ENCODE measurements at places on chromosomes 7 and 10. TPM values are rescaled to one million over a fixed set of nuclear protein-coding genes. Genes with fewer than 3 reads are reported as not detected.

The MNX1 gene
- total RNA-seq, result not detected

The LRRD1 gene
- not detected for total RNA-seq

GRCh38 chr7:91185771-91186170 lies 78.5 kb upstream of the FZD1 start:
- no peaks in the 10 kb centered on the region for H3K27me3 ChIP-seq
- H3K4me3 ChIP-seq, result no peak overlapping the region
- DNase-seq, result no peak
- no peaks in the 10 kb centered on the region for H3K36me3 ChIP-seq

DNA sequence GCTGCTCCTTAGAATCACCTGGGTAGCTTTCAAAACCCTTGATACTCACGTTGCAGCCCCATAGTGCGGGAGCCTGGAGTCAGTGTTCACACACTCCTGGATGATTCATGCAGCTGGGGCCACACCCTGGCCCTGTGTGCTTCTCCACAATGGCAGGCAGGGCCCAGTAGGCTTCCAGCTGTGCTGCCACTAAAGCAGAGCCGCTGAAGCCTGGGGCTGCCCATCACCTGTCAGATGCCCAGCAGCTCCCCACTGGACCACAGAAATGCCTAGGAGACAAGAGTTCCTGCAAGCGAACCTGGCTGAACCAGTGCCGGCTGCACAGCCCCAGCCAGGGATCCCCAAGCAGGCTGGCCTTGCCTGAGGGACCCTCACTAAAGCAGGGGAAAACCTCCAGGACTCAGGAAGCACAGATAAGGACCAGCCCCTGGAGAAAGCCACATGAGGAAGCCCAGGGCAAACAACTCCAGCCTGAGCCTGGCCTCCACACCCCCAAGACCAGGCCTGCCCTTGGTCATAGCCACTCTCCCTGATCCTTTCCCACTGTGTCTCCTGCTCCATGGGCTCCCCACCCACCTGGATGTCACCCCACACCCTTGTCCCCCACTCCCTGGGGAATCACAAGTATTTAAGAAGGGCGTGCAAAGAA lies 111.9 kb downstream of the GRID1 start:
- no peak for DNase-seq
- H3K36me3 ChIP-seq, result no peaks in the 10 kb centered on the region
- no peaks in the 10 kb centered on the region for H3K27me3 ChIP-seq
- H3K4me3 ChIP-seq, result no peak overlapping the region

DNA sequence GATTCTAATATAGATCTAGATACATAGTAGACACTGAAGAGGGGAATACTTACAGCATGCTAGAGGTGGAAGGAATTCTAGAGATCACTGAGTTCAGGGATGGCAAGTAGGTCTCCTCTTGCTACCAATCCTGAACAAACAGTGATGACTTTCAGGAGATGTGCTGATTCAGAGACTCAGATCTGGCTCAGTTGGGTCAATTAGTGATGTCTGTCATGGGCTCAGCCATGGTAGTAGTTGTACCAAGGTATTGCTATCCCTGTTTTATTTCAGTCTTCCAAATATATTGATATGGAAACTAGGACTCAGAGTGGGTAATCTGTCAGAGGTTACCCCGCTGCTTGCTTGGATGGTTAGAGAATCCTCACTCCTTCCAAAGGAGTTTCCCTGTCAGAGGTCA lies 38.5 kb downstream of the UNC5B start:
- H3K4me1 ChIP-seq, result peaks cover 12% of the 10 kb centered on the region
- no peak overlapping the region for H3K27ac ChIP-seq
- H3K27me3 ChIP-seq, result no peaks in the 10 kb centered on the region
- H3K36me3 ChIP-seq, result no peaks in the 10 kb centered on the region
- H3K4me3 ChIP-seq, result no peak overlapping the region
- DNase-seq, result no peak

DNA sequence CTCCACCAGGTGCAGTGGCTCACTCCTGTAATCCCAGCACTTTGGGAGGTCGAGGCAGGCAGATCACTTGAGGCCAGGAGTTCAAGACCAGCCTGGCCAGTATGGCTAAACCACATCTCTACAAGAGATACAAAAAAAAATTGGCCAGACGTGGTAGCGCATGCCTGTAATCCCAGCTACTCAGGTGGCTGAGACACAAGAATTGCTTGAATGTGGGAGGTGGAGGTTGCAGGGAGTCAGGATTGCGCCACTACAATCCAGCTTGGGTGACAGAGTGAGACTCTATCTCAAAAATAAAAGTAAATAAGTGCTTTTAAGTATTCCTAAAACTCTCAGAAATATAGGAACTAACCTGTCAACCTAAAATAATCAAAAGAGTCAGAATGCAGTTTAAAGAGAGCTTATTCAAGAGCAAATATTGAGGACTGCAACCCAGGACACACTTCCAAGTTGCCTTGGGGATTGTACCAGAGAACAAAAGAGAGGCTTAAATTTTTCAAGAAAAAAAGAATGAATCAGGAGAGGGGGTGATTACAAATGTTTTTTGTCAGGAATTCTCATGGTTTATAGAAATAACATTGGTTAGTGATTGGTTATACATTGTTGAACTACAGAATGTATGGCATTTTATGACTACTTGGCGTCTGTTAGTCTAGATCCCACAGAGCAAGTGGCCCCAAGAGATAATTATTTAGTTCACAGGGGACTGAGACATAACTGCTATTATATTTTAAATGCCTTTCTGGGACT lies 33.2 kb upstream of the PPP1R9A start:
- H3K36me3 ChIP-seq, result no peaks in the 10 kb centered on the region
- no peaks in the 10 kb centered on the region for H3K4me1 ChIP-seq
- no peaks in the 10 kb centered on the region for H3K27me3 ChIP-seq
- no peak overlapping the region for H3K4me3 ChIP-seq
- no peak overlapping the region for H3K27ac ChIP-seq

GRCh38 chr10:110444004-110444337 lies 53.7 kb upstream of the DUSP5 start:
- DNase-seq, result no peak
- H3K4me3 ChIP-seq, result no peak overlapping the region
- H3K27me3 ChIP-seq, result no peaks in the 10 kb centered on the region
- H3K27ac ChIP-seq, result no peak overlapping the region
- no peaks in the 10 kb centered on the region for H3K4me1 ChIP-seq
- no peaks in the 10 kb centered on the region for H3K36me3 ChIP-seq

DNA sequence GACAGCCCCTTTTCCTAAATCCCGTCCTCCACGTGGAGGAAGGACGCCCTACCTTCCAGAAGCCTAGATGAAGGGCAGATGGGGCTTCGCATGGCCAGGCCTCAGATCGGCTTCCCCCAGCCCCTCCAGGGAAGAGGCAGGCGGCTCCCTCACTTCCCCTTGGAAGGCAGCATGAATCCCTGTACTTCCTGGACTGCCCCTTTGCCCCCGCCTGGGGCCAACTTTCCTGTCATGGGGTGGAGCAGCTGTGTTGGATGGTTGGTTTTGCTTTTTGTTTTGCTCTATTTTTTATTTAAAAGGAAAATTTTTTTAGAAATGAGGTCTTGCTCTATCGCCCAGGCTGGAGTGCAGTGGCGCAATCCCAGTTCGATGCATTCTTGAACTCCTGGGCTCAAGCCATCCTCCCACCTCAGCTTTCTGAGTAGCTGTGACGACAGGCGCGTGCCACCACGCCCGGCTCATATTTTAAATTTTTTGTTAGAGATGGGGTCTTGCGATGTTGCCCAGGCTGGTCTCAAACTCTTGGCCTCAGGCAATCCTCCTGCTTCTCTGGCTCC lies 27.2 kb downstream of the GTF2IRD1 start:
- DNase-seq, result peak; percentile 80
- H3K36me3 ChIP-seq, result no peaks in the 10 kb centered on the region
- peaks cover 44% of the 10 kb centered on the region for H3K4me1 ChIP-seq

DNA sequence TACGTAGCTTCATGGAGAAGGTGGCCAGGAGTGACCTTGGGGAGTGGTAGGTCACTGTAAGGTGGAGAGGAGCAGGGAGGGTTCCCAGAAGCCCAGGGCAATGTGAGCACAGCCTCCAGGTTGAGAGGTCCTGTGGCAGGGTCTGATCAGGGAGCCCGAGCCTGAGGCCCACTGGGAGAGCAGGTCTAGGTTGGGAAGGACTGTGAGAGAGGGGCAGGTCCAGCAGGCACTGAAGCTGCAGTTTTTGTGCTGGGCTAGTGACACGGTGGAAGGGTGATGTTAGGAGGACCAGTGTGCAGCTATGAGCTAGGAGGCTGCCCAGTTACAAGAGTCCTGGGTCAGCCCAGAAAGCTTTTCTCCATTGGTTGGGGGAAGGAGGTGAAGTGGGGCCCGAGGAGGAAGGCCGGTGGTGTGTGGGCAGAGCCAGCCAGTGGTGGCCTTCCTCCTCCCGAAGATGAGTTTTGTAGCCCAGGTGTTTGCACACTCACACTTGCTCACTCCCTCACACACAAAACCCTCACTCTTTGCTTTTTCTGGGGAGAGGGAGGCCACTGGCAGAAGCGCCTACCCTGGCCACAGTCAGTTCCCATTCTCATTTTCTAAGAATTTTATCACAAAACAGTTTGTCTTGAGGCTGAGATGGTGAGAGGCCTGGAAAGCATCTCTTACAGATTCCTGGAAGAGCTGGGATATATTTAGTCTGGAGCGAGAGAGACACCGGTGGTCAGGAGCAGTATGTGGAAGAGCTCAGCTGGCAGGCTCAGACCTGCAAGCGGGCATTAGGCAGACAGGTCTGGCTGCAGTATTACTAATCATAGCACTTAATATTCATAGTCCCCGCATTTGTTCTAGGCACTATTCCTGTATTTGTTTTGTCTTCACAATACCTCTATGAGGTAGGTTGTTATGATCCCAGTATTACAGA lies 57.1 kb downstream of the ZNF467 start:
- peaks cover 9% of the 10 kb centered on the region for H3K36me3 ChIP-seq
- H3K4me3 ChIP-seq, result peak overlapping the region; percentile 69
- H3K27ac ChIP-seq, result peak overlapping the region; percentile 83
- no peak for DNase-seq

GRCh38 chr10:109427411-109427810 lies 495.9 kb downstream of the XPNPEP1 start:
- no peaks in the 10 kb centered on the region for H3K27me3 ChIP-seq
- H3K4me3 ChIP-seq, result no peak overlapping the region
- no peak for DNase-seq
- H3K27ac ChIP-seq, result no peak overlapping the region

DNA sequence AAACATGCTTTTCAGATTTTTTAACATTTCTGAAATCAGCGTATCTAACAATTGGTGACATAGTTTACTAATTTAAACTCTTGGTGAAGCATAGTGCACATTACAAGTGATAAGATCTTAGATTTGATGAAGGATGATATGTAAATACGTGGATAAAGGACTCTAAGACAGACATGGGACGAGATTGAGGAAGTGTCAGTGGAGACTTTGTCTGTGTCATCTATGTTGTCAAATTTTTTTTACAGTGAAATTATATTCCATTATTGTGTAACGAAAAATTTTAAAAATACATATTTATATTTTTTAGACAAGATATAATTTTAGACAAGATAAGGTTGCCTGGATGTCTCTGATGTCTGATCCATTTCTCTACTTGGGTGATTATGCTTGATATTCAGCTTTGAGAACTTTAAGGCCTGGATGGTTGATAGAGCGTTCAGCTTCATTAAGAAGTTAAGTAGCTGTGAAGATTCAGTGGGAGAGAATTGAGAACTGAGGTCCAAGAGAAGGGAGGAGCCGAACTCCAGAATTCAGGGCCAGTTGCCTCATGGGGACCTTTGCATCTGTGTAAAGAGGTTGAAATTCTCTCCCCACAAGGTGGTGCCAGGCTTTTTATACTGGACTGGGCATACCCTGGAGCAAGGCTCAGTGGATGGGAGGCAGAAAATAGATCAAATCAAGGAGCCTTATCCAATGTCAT lies 62.7 kb downstream of the KAT6B start:
- H3K4me1 ChIP-seq, result no peaks in the 10 kb centered on the region
- H3K4me3 ChIP-seq, result no peak overlapping the region
- H3K27ac ChIP-seq, result no peak overlapping the region
- H3K27me3 ChIP-seq, result no peaks in the 10 kb centered on the region
- H3K36me3 ChIP-seq, result no peaks in the 10 kb centered on the region

DNA sequence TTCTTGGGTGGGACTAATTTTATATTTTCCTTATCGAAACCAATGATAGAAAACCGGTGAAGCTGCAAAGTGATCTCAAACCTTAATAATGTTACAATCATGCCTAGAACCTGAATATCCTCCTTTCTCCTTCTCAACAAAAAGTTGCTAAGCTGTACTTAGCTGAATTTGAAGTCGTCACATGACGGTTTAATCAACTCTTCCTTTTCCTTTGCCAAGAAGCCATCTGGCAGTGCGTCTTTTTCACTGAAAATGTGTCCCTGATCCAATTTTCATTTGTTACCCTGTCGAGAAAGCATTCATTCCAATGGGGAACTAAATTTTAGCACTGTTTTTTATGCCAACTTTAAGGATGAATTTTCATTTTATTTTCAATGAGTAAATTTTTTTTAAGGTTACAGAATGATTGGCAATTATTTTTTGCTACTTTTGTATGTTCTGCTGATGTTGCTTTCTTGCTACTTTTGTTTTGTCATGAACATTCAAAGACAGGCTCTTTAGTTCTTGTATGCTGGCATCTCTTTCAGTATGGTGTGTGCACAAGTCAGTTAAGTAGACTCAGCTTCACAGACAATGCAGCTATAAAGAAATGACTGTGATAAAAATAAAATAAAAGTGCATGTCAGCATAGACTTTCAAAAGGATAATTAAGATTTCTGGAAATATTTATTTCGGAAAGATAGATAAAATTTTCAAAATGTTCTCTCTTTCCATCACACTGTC lies 980.0 kb downstream of the DNAJB9 start:
- H3K4me1 ChIP-seq, result no peaks in the 10 kb centered on the region
- H3K36me3 ChIP-seq, result no peaks in the 10 kb centered on the region
- H3K27me3 ChIP-seq, result no peaks in the 10 kb centered on the region
- DNase-seq, result no peak
- H3K27ac ChIP-seq, result no peak overlapping the region

GRCh38 chr7:129955993-129956543 lies 3.3 kb upstream of the UBE2H start:
- H3K36me3 ChIP-seq, result no peaks in the 10 kb centered on the region
- DNase-seq, result no peak
- no peak overlapping the region for H3K27ac ChIP-seq
- H3K4me3 ChIP-seq, result no peak overlapping the region
- H3K4me1 ChIP-seq, result no peaks in the 10 kb centered on the region

DNA sequence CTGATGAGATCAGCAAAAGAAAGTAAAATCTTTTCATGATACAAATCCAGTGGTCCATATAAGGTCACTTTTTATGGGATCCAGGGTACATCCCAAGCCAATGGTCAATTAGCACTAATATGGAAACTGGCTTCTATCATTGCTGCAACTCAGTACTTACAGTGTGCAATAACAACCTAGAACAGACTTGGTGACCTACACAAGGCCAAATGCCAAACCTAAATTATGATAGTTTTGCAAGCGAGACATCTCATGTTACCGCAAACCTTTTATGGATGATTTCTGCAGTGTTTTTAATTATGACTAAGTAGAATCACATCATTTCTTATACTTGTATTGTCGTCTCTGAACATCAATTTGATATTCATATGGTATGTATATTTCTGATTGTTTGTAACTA lies 583.5 kb upstream of the SEMA3D start:
- H3K4me3 ChIP-seq, result no peak overlapping the region
- no peaks in the 10 kb centered on the region for H3K4me1 ChIP-seq
- H3K36me3 ChIP-seq, result no peaks in the 10 kb centered on the region
- no peak for DNase-seq
- no peak overlapping the region for H3K27ac ChIP-seq

GRCh38 chr10:75450644-75451640 lies 19.5 kb downstream of the LRMDA start:
- no peak overlapping the region for H3K27ac ChIP-seq
- peaks cover 10% of the 10 kb centered on the region for H3K4me1 ChIP-seq
- peak overlapping the region; percentile 68 for H3K4me3 ChIP-seq
- no peaks in the 10 kb centered on the region for H3K36me3 ChIP-seq
- no peaks in the 10 kb centered on the region for H3K27me3 ChIP-seq
